HT1080 (cell line): ENCODE measurements at places on chromosomes 2 and 18. TPM values are rescaled to one million over a fixed set of nuclear protein-coding genes. Genes with fewer than 3 reads are reported as not detected.

The EML4 gene
- total RNA-seq = 29.2 and 36.8 TPM in 2 replicates

The MAP4K3 gene
- 17.6 and 25.1 TPM in 2 replicates for total RNA-seq

- peak; percentile 77 for DNase-seq
Observed at GRCh38 chr2:70357684-70358071, 55.8 kb upstream of the FAM136A start.

- DNase-seq = no peak
Observed at GRCh38 chr2:225030203-225030602, 12.1 kb downstream of the DOCK10 start.

DNA sequence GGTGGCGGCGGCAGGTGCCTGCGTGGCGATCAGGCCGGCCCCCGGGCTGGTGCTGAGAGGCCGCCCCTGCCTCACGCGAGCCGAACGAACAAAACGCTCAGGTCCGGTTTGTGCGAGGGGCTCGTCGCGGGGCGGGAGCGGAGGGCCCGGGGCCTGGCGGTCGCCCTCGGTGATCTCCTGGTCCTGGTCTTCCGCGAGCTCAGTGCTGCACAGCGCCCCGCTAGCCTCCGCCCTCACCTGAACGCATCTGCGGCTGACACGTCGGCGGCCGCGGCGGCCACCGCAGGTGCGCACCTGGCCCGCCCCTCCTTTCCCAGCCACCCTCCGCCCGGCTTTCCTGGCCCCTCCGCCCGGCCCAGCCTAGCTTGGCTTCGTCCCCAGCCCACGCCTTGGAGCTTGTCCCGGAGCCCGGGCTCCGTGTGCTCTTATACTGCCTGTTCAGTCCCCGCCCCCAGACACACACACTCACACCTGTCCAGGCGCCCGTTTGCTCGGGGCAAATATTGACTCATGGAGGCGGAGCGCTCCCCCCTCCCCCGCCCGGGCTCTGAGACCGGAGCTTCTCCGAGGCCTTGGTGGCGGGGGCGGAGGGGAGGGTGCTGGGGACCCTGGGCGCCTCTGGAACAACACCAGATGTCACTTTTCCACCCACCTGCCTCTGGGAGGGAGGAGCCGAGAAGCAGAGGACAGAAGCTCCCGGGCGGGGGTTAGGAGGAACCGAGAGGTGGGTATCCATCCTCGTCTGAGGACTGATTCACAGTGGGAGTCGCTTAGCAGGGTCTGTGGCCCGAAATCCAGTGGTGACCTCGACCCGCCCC, 8.6 kb upstream of the CRYBA2 start:
- DNase-seq = no peak

GRCh38 chr18:77571743-77572142, 322.1 kb downstream of the GALR1 start:
- DNase-seq = no peak

GRCh38 chr18:35322486-35323458, 21.4 kb downstream of the ZNF24 start:
- DNase-seq = peak; percentile 33

GRCh38 chr2:162073888-162074631, at the start of gene DPP4:
Gene DPP4 (minus strand): TSS chr2:162074215. CDS start chr2:162073981, 234 bp downstream.
- DNase-seq = no peak

DNA sequence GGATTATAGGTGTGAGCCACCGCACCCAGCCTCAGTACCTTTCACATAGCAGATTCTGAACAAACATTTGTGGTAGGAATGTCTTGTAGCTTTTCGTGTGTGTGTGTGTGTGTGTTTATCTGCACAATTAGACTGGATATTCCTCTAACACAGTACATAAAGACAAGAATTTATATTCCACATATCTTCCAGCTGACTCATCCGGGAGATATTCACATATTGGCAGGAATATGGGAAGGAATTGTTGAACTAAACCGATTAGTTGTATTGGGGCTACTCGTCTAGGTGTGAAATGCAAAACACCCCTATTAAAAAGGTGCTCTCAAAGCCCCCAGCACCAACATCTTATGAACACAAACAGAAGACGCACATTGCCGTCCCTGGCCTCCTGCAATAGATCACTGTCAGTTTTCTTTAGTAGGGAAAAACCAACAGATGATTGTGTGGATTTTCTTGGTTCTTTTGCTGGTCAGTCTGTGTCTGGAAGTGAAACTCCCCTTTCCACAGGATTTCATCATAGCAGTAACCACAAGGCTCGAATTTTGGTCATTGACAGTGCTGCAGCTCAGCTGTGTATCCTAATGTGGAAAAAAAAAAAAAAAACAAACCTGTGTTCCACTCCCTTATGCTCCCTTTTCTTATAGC, 208.5 kb upstream of the ACVR2A start:
- DNase-seq = peak; percentile 74

DNA sequence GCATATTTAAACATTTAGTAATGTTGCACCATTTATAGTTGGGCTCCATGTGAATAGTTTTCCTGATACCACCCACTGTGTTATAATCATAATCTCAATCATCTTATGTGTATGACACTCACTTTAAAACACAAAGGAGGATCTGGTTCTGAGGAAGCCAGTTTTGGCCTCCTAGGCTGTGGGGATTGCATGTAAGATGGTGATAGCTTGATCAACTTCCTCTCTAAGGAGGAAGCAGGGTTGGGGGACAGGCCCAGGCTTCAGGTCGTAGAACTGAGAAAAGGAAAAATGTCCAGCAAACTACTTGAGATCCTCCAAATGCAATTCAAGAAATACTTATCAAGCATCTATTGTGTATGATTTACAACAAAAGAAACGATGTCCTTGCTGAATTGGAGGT, 4.9 kb upstream of the PPM1B start:
- no peak for DNase-seq
